MCF 10A (cell line): ENCODE measurements at places on chromosomes 11 and 22.

GRCh38 chr11:76629853-76630599 is 40.5 kb downstream of the LRRC32 start:
- DNase-seq, result no peak

DNA sequence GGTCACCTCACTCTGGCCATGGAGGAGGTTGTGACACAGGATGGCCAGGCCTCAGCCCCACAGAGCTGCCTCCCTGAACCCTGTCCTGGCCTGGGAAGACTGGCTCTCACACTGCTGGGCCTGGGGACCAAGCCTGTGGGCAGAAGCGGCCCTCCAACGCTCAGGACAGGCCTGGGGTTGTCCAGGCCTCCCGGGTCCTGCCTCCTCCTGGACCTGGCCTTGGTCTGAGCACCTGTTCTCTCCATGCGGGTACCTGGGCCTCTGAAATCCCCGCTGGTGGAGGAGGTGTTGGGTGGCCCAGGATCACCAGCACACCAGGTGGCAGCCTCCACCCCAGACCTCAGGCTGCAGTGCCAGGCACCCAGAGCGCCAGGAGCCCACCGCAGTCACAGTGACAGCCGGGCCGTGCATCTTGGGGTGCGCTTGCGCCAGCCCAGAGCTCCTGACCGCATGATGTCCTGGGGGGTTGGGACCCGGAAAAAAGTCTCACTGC is 16.1 kb upstream of the PIM3 start:
- DNase-seq, result no peak

GRCh38 chr22:30843245-30843644 is 125.3 kb downstream of the MORC2 start:
- peak; percentile 98 for DNase-seq

GRCh38 chr11:36412781-36413383 is 97.2 kb downstream of the TRAF6 start:
- DNase-seq, result no peak

DNA sequence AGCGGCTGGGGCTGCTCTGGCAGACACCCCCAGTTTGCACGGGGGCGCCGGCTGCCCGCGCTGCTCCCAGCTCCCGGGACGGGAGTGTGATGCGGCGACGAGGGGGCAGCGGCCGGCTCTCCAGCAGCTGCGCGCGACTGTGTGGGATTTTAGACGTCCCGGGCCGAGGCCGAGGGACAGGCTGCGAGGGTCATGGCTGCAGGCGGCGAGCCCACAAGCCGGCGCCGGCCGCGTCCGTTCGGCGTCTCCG is 159 bp downstream of the FZD4 start:
- peak; percentile 4 for DNase-seq

DNA sequence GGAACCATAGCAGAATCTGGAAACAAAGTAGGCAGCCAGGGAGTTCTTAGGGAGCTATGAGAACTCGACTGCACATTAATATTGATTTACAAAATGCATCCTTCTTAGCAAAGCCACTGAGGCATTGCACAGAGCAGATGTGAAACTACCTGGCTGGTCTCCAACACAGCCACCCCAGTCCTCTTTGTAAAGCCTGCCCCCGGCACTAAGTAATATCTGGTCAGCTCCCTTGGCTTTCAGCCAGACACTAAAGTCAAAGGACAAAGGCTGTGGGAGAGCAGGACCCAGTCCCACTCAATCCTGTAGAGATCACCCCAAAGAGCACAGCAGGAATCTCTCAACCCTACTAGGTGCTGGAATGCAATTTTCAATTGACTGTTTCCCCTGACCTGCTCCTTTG is 12.8 kb downstream of the XRRA1 start:
- DNase-seq, result no peak

DNA sequence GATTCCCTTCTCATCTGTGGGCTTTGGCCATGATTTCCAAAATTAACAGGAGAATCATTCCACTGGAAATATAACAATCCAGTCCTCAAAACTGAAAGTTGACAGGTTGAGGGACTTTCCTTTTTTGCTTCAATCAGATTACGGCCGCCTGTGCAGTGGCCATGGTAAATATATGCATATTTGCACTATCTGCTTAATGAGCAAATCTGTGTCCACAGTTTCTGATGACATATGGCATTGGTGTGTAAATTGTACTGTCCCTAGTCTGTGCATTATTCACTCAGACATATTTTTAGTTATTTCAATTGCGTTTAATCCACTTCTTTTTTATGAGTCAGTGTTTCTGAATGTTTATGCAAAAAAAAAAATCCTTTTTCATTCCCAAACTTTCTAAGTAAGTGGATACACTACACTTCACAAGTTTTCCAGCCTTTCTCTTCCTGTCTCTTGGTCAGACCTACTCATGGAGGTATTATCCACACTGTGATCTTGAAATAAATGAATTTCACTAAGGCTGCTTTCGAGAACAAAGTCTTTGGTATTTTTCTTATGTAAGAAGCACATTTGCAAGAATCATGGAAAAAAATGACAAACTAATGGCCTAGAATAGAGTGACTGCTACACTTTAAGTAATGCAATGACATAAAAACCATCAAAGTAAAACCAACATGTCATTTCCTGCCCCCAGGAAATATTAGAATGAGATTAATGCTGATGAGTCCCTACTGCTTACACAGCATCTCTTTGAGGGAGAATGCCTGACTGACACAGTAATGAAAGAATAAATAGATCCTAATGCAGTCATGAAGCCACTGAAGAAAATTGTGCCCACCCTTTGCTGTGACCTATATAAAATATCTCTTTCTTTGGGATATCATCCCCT is 76.4 kb upstream of the MTNR1B start:
- no peak for DNase-seq

DNA sequence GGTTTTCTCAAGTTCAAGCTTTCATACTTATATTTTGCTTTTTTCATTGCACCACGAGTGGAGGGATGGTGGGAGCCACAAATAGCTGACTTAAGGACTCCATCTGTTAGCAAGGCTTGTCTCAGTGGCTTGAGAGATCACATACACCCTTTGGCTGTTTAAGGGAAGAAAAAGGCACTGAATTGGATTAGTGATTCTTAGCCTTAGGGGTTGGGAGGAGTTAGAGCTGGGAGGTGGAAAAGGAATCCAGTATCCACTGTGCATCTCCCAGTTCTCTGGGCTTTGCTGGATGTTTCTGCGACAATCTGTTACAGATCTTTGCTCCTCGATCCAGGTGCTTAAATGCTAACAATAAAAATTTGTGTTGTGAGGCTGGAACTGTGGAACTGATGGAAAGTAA is 593.6 kb downstream of the CNTN5 start:
- no peak for DNase-seq

GRCh38 chr11:107834995-107835394 is 23.6 kb downstream of the SLC35F2 start:
- no peak for DNase-seq

DNA sequence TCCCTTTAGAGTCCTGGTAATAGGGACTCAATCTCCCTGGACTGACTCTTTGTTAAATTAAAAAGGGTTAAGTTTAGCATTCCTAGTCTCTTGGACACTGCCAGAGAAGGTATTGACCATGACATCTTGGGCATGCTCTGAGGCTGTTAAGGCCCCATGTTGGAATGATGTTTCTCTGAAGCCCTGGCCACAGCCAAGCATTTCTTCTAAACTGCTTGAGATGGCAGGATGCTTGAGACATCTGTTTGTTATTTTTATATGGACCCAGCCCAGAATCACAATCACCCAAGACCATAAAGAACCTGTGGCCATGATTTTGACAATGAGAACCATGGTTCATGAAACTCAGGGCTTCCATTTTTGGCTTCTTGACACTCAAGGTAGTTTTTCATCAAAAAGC is 5.5 kb upstream of the ANKK1 start:
- DNase-seq, result no peak

GRCh38 chr11:101187748-101188147 is 58.1 kb upstream of the PGR start:
- no peak for DNase-seq

GRCh38 chr11:92264350-92264749 is 39.7 kb downstream of the FAT3 start:
- no peak for DNase-seq

DNA sequence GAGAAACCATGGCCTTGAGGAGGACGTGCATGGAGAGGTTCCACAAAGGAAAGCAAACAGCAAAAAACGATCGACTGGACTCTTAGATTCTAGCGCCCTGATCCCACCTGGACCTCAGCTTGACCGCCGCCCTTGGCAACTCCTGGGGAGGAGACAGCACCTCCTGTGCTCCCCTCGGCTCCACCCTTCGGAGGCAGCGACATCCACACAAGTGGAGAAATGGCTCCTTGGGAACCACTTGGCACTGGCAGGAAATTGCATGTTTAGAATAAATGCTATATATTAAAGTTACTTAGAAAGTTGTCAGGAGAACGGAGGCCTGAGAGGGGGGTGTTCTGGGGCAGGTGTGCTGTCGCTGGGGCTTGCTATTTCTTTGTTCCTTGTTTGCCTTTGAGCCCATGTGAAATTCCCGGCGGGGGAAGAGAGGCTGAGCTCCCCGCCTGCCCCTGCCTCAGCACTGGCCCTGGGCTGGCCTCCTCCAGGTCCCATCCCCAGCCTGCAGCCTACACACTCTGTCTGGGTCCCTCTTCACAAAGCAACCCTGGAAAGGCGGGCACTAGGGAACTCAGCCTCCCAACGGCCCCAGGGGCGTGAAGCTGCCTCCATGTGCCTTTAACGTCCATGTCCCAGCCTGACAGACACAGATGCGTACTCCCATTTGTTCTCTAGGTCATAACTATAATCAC is 395.3 kb downstream of the BRD1 start:
- no peak for DNase-seq

DNA sequence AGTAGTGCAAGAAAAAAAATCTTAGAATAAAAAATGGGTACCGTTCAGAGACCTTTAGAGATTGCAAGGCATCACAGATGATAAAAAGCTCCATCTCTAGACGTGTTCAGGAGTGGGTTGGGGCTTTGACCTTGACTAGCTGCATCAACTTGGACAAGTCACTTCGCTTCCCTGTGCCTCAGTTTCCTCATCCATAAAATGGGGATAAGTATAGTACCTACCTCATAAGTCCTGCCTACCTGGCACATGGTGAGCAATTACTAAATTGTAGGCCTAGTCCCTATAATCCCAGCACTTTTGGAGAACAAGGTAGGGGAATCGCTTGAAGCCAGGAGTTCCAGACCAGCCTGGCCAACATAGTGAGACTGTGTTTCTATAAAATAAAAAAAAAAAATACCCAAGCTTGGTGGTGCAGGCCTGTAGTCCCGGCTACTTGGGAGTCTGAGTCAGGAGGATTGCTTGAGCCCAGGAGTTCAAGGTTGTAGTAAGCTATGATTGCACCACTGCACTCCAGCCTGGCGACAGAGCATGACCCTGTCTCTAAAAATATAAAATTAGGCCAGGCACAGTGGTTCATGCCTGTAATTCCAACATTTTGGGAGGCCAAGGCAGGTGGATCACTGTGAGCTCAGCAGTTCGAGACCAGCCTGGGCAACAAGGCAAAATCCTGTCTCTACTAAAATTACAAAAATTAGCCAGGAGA is 6.0 kb upstream of the F2 start:
- no peak for DNase-seq

DNA sequence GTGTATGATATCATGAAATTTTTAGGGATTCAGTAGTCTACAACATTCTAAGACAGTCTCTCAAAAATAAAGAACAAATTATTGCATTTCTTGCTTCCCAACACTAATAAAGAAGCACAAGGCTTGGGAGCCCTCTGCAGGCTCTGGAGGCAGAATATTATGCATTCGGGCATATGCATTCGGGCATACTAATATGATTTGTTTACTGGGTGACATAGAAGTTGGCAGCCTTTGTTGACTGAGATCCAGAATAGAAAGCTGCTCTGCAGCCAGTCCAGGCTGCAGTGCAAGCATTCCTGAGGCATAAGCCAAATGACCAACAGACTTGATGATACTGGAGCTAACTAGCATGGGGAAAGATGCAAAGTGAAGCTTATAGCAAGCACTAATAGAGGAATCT is 945.5 kb downstream of the OPCML start:
- DNase-seq, result no peak

GRCh38 chr11:36510594-36510942 is 496 bp upstream of the TRAF6 start:
- DNase-seq, result peak; percentile 13

- peak; percentile 77 for DNase-seq
These were observed 111.0 kb upstream of the APOA1 start for GRCh38 chr11:116948391-116948790.

GRCh38 chr11:33885338-33886005 is 6.4 kb downstream of the LMO2 start:
- no peak for DNase-seq

DNA sequence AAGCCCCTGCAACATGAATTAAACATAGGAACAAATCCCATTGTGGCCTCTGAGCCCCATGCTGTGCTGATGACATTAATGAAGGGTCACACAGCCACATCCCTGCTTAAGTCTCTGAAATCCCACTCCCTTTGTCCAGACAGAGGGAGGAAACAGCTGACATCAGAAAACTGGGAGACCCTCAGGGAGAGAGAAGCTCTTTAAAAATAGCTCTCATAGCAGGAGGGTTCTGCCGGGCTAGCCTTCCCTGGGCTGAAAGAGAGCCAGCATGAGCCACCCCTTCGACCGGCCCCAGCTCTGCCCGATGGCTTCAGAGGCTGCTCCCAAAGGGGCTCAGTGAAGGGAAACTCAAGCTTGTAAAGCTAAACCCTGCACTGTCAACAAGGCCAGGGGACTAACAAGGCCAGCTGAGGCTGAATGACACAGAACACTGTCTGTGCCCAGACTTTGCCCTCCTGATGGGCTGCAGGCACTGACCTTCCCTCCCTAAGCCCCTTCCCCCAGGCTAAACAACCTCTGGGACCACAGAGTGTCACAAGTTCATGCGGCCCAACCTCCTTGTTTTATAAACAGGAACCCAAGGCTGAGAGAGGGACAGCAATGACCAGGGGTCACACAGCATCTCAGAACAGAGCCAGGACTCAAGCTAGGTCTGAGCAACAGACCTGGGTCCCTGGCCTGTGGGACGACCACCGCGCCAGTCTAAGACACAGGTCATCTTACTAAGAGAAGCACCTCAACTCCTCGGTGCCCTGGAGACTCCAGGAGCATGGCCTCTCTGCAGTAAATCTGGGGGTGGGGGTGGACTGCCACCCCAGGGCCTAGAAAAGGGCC is 163.8 kb downstream of the CHST1 start:
- no peak for DNase-seq

DNA sequence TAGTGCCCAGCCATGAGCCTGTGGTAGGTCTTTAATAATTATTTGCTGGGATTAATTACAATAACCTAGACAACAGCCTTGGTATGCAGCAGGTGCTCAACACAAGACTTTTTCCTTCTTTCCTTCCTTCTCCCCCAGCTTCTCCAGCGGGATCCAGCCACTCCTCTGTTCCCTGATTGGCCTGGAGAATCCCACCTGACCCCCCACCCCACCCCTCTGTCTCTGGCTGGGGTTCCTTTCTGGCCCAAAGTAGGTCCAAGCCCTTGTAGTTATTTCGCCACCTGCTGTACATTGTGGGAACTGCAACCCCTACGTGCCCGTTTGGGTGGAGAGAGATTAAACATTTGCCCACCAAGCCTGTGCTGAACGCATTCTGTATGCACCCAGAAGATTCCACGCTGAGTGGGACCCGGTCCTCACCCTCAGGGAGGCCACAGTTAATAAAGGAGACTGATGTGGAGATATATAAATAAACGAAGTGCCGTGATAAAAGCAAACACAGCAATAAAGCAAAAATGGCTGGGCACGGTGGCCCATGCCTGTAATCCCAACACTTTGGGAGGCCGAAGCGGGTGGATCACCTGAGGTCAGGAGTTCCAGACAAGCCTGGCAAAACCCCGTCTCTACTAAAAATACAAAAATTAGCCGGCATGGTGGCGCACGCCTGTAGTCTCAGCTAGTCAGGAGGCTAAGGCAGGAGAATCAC is 32.1 kb upstream of the DGKZ start:
- peak; percentile 87 for DNase-seq

- peak; percentile 61 for DNase-seq
These were observed 115.7 kb upstream of the NNMT start for GRCh38 chr11:114180301-114181055.
